ENCODE measurements at places on chromosomes 12 and 14. TPM values are rescaled to one million over a fixed set of nuclear protein-coding genes. Genes with fewer than 3 reads are reported as not detected.

CCDC85C gene
- total RNA-seq, result 50.2 TPM

PIANP gene
- not detected for total RNA-seq

PAX9 gene
- 83.6 TPM for total RNA-seq

TBC1D30 gene
- total RNA-seq, result 0.72 TPM

PLD4 gene
- 0.80 TPM for total RNA-seq

PLBD1 gene
- 56.5 TPM for total RNA-seq

DCN gene
- 57.4 TPM for total RNA-seq

EPYC gene
- total RNA-seq, result not detected

PTPN21 gene
- total RNA-seq, result 10.5 TPM

SMIM10L1 gene
- total RNA-seq, result 4.0 TPM

DAO gene
- total RNA-seq, result not detected

OR6C2 gene
- 0.12 TPM for total RNA-seq

EMP1 gene
- 1,972 TPM for total RNA-seq

ZC2HC1C gene
- 1.1 TPM for total RNA-seq

KRT73 gene
- total RNA-seq, result not detected

CIT gene
- 14.5 TPM for total RNA-seq

TAS2R43 gene
- total RNA-seq, result 0.84 TPM

P3H3 gene
- 1.7 TPM for total RNA-seq

TAS2R42 gene
- not detected for total RNA-seq

AQP5 gene
- total RNA-seq, result 1.3 TPM

LPAR5 gene
- 18.9 TPM for total RNA-seq

AGAP2 gene
- 0.64 TPM for total RNA-seq

CD163L1 gene
- 0.60 TPM for total RNA-seq

GLIPR1 gene
- 4.1 TPM for total RNA-seq

LRRK2 gene
- total RNA-seq, result 14.6 TPM

PLEKHD1 gene
- not detected for total RNA-seq

PRR13 gene
- total RNA-seq, result 92.0 TPM

GPR135 gene
- total RNA-seq, result 0.56 TPM
